Fibroblast of mammary gland (primary cell): ENCODE measurements at places on chromosomes 1 and 21.

GRCh38 chr1:211482306-211482705 is 9.7 kb downstream of the RD3 start:
- no peak for DNase-seq

DNA sequence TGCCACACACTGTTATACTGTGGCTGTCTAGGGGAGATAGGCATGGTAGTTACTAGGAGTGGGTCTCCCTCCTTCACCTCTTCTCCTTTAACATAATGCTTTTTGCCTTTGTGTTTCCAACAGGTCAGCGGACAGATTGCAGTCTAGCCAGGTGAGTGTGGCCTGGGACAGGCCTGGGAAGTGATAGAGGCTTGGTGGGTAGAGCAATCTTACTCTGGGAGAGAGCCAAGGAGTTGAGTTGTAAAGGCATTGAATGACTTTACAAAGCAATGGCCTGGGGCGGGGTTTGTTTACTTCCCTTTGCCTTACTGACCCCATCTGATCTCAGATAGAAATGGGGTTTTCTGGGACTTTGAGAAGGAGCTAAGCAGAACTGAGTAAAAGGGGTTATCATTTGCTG is 51.0 kb upstream of the IKBKE start:
- peak; percentile 10 for DNase-seq

- DNase-seq, result peak; percentile 81
Observed at GRCh38 chr1:23634840-23635651, 56.6 kb upstream of the RPL11 start.

- no peak for DNase-seq
Observed at GRCh38 chr21:18877917-18878316, 474.3 kb upstream of the TMPRSS15 start.

GRCh38 chr1:198520524-198521254 is 19.8 kb downstream of the ATP6V1G3 start:
- no peak for DNase-seq

DNA sequence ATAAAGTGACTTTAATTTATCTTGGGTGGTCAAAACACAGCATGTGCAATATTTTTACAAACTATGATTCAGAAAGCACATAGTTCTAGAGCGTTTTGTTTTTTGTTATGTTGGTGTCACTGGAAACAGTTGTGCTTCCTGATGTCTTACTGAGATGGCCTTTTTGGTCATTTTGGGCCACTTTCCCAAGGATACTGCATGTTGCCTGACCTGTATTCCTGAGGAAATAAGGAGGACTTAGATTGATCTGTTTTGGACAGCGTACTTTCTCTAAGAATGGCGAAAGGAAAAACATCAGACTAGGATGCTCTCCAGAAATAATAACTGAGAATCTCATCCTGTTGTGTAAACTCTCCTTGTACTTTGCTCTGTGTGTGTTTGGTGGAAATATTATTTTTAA is 451.2 kb downstream of the USP25 start:
- peak; percentile 33 for DNase-seq

DNA sequence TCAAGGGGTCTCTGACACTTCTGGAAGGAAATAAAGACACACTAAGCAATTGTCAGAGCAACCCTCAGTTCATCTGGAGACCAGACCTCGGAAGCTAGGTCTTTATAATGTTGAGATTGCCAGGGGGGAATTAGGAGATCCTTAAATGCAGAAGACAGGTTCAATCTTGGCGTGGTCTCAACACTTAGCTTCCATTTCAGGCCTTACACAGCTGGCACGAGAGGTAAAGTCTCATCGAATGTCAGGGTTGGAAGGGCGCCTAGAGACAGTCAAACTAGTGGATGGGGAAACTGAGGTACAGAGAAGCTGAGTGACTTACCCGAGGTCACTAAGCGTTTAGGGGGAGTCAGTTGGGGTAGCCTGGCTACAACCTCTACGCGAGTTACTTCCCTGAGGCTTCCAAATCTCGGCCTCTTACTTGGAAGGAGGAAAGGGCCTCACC is 562 bp upstream of the EPB41 start:
- DNase-seq, result no peak

DNA sequence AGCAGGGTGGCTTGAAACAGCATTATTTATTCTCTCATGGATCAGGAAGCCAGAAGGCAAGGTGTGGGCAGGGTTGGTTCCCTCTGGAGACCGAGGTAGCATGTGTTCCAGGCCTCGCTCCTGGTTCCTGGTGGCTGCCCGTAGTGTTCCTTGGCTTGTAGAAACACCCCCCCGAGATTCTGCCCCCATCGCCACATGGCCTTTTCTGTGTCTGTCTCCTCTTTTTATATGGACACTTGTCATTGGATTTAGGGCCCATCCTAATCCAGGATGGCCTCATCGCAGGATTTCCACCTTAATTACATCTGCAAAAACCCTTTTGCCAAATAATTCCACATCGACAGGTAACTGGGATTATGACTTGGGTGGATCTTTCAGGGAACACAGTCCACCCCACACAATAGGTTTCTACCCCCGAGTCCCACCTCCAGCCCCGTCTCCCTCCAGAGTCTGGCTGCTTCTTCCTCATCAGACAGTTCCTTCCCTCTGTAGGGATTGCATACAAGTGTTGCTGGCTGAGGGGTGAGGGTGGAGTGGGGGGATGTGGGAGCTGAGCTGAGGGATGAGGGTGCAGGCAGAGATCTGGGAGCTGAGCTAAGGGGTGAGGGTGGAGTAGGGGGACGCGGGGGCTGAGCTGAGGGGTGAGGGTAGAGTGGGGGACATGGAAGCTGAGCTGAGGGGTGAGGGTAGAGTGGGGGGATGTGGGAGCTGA is 12.3 kb upstream of the NPHP4 start:
- no peak for DNase-seq

DNA sequence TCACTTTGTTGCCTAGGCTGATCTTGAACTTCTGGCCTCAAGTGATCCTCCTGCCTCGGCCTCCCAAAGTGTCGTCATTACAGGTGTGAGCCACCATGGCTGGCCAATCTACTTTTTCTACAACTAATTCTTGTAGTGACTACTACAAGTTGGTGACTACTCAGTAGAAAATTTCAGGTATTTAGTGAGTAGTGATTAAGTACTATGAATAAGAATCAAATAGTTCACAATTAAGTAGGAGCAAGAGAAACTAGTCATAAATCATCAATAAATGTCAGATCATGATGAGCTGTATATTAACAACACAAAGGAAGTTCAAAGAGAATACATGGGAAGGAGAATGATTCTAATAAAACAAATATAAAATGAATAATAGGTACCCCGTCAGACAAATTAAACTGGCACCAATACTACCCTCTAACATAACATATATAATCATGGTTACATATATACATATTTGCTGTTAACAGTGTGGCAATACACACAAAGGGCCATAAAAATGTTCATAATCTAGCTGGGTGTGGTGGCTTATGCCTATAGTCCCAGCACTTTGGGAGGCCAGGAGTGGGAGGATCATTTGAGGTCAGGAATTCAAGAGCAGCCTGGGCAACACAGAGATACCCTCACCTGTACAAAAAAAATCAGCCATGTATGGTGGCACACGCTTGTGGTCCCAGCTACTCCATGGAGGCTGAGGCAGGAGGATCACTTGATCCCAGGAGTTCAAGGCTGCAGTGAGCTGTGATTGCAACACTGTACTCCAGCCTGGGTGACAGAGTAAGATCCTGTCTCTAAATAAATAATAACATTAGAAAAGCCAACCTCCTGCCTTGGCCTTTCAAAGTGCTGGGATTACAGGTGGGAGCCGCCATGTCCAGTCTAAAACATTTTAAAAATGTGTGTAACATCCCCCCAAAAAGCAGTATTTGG is 19.1 kb downstream of the YY1AP1 start:
- DNase-seq, result no peak
